ENCODE measurements at places on chromosomes 2 and 18.
A peak's percentile ranks its signal among the peaks of the same experiment; 100 is the strongest.

DNA sequence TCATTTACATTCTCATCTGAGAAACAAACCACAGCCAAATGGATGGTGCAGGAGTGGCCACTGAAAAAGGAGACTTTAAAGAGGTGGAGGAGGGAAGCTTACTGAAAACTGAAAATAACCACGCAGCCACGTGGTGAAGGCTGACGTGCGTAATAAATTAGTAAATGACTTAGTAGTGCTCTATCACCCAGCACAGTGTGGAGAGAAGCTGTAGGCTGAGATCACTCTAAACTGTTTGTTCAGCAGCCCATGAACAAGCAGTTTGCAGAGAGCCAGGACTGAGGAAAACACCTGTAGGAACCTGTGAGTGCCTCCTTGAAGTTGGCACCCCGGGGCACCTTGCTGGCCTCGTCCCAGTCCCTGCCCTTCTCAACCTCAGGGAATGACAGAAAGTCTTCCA is 193.0 kb downstream of the TXNL1 start:
- no peak for DNase-seq

DNA sequence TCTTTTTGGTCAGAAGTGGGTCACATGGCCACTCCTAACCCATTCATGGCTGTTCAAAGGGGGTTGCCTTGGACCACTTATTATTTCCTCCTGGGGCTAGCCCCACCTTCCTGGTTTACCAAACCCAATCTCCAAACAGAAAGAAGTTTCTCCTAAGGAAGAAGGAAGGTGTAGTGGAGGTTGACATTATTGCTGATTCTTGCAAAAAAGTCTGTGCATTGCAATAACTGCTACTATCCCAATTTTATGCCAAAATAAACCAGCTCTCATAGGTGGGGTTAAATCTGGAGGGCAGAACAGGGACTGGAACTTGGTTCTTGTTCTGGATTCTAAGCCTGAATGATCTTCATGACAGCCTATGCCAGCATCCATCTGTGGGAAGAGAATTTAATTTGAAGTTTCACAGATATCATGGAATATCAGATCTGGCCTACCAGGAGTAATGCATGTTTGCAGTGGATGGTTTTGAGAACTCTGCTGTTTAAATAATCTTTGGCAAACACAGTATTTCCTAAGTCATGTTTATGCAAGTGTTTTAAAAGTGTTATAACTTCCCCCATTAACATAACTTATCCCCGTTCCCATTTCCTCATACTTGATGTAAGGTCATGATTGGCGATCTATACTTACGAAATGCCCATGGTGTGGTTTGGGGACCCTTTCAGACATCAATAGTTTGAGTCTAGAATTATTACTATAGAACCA is 11.9 kb downstream of the ANXA4 start:
- no peak for DNase-seq

DNA sequence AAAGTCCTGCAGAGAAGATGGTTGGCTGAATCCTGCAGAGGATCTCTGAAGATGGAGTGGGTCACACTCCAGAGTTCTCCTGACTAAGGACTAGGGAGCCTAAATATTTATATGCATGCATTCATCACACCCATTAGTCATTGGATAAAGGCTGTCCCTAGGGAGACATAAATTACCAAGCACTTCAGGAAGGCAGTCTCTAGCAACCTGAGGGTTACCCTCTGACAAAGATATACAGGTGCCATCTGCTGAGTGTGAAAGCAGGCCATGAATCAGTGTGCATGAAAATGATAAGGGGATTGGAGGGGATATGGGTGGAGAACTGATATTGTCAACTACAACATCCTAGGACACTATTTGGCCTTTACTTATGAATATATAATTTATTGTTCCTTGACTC is 294.8 kb upstream of the DDX18 start:
- DNase-seq, result no peak

GRCh38 chr2:55231546-55232083 is 478 bp downstream of the CLHC1 start:
- DNase-seq, result no peak

DNA sequence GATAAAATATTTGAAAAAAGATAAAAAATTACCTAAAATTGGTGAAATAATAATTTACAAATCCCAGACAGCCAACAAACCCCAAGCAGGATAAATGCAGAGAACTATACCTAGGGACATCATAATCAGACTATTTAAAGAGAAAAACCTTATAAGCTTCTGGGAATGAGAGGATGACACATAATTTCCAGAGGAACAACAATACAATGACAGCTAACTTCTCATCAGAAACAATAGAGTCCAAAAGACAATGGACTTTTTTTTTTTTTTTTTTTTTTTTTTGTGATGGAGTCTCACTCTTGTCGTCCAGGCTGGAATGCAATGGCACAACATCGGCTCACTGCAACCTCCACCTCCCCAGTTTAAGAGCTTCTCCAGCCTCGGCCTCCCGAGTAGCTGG is 65.2 kb downstream of the SOCS6 start:
- no peak for DNase-seq

- no peak for DNase-seq
Observed at GRCh38 chr2:224838335-224838734, 122.2 kb upstream of the CCDC195 start.

GRCh38 chr2:121187982-121188411 is 97.0 kb downstream of the TFCP2L1 start:
- no peak for DNase-seq

- no peak for DNase-seq
Observed at GRCh38 chr18:23664674-23665073, 2.0 kb upstream of the ANKRD29 start.

GRCh38 chr18:7196421-7196820 is 34.5 kb upstream of the LRRC30 start:
- no peak for DNase-seq

GRCh38 chr2:178315078-178315477 is 120.8 kb downstream of the OSBPL6 start:
- no peak for DNase-seq

DNA sequence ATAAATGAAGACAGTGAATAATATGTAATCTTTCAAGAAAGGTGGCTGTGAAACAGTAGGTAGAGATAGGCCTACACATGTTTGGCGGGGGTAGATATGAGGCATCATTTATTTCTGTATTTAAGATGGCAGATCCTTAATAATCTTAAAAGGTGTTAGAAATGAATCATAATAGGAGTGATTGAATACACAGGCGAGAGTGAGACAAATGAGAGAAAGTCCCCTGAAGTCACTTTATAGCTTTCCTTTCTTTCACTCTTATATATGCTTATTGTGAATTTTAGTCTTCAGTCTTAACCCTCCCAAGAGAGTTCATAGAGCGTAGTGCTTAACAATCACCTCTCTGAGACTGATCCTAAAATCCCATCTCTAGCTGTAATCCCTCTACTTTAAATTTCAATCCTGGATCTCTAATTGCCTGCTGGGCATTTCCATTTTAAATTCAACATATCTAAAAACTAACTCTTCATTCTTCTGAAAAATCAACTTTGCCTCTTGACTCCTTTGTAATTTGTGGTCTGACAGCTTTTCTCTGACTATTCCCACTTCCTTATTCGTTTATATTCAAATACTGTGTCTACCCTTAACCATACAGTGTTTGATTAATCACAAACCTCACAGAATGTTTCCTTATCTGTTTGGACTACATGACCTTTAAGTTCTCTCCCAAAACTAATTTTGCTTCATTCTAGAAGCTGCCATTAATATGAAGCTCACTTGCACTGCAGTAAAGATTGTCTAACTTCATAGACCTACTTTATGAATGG is 463.7 kb upstream of the FSIP2 start:
- no peak for DNase-seq

DNA sequence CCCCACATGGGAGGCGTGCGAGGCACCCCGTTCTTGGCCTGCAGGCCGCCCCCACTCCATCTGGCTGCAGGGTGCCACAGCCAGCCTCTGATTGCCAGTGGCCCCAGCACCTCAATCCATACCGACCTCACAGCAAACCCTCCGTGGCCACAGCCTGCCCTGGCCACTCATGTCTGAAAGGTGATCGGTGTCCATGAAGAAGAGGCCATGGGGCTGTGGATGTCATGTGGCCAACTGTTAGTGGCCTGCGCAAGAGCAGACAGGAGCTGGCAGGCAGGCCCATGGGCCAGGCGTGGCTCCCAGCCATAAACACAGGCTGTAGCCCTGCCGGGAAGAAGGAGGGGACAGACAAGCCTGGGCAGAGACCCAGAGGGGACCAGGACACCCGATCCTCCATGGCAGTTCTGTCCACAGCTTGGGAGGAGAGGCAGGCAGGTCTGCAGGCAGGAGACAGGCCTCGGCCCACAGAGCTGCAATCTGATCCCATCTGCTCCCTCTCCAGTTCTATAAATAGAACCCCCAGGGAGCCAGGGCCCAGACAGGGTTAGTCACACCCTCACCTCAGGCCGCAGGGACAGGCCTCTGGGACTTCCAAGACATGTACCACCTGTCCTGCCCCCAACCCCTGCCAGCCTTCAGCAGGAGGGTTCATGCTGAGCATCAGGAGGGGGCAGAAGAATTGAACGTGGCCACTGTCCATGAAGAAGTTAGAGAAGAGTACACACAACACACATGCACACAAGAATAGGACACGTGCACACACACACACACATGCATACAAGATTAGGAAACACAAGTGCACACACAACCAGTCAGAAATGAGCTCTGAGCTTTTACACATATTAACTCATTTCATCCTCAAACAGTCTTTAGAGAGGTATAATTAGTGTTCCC is 16.9 kb downstream of the STEAP3 start:
- DNase-seq, result no peak

- DNase-seq, result no peak
Observed at GRCh38 chr18:23943903-23944624, 70.5 kb upstream of the TTC39C start.

GRCh38 chr2:236179236-236180075 is 11.3 kb upstream of the GBX2 start:
- no peak for DNase-seq

- no peak for DNase-seq
Observed at GRCh38 chr2:216362730-216363129, 9.6 kb downstream of the MARCHF4 start.

DNA sequence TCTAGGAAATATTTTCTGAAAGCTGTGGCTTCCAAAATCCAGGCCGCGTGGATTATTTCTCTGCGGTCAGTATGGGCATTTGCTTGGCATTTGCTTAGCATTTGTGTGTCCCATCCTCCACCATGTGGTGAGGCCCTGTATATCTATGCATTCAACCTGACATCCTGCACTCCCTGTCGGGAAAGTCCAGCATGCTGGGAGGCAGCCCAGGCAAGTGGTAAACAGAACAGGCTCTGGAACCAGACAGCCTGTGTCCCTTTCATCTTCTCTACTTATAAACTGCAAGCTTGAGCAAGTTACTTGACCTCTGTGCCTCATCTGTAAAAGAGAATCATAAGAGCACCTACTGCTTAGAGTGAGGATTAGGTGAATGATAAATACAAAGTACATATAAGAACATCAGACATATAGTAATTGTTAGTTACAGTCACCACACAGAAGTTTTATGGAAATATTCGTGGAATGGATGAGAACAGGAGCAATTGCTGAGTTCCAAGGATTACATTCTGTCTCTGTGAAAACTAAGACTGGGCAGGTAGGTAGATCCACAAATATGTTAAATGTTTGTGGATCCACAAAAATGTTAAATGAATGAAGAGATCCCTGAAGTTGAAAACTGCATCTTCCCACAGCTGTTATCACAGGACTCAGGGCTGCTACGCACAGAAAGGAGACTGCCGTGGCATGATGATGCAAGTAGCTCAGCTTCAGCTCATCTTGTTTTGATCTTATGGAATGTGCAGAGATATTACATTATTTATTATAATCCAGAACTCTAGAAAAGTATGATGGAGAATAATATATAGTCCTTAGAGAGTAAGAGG is 317.0 kb upstream of the MMADHC start:
- no peak for DNase-seq

GRCh38 chr2:7567646-7568045 is 650.4 kb downstream of the RNF144A start:
- DNase-seq, result peak; percentile 7

GRCh38 chr18:31508781-31509180 is 10.8 kb downstream of the DSG2 start:
- DNase-seq, result no peak

- no peak for DNase-seq
Observed at GRCh38 chr2:48315896-48316194, 214.1 kb upstream of the STON1 start.

- no peak for DNase-seq
Observed at GRCh38 chr2:119293900-119294299, 70.3 kb downstream of the STEAP3 start.

DNA sequence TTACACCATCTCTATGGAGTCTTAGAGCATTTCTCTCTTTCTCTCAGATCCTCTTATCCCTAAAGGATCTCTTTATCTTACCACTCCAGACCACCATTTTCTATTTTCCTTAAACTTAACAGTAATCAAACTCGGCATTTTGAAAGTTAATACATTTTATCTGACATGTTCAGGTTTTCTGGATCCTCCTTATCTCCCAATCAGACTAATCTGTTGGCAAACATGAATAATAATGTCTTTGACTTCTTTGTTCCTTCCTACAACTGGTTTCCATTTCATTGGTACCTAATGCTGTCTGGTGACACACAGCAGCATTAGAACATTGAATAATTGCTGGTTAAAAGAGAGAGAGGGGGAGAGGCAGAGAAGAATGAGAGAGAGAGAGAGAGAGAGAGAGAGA is 932.1 kb upstream of the FSHR start:
- no peak for DNase-seq

- DNase-seq, result no peak
Observed at GRCh38 chr2:96152304-96153161, 7.3 kb upstream of the DUSP2 start.

DNA sequence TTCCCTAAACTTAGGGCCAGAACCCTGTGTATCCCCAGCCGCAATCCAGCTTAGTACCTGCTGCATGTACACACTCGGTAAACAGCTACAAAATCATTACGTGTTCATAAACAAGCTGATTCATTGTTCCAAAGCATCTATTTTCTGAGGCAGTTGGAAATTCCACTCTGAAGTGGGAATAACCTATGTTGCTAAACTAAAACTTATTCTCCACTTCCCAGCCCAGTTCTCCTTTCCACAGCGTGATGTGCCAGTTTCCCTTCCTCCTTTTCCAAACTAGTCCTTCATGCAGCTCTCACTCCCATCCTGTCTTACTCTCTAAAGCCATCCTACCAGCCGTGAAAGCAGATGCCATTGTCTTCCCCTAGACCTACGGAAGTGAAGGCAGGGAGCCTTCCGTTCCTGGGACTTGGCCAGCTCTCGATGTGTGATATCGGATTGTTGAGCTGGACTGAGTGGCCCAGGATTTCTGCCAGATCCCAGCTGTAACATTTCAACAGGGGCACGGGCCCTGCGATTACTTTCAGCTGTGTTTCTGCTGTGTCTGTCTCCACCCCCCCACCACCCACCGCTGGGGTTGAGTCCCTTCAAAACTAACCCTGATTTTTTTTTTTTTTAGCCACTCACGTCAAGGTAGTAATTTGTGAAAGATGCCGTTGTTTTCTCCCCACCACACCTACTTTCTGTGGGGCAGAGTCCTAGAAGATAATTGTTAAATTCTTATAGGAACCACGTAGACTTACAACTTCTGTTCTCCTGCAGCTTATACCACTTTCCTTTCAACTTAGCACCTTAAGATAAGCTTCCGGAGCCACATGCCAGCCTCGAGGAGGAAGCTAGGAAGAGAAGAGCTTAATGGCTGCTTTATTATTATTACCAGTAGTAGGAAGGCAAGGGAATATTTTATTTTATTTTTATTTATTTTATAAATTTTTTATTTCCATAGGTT is 100.9 kb downstream of the CRIM1 start:
- no peak for DNase-seq

Data from activated CD8-positive, alpha-beta memory T cell treated with anti-CD3 and anti-CD28 coated beads for 4 hours (primary cell).